ENCODE measurements at places on chromosomes 6 and 20.

DNA sequence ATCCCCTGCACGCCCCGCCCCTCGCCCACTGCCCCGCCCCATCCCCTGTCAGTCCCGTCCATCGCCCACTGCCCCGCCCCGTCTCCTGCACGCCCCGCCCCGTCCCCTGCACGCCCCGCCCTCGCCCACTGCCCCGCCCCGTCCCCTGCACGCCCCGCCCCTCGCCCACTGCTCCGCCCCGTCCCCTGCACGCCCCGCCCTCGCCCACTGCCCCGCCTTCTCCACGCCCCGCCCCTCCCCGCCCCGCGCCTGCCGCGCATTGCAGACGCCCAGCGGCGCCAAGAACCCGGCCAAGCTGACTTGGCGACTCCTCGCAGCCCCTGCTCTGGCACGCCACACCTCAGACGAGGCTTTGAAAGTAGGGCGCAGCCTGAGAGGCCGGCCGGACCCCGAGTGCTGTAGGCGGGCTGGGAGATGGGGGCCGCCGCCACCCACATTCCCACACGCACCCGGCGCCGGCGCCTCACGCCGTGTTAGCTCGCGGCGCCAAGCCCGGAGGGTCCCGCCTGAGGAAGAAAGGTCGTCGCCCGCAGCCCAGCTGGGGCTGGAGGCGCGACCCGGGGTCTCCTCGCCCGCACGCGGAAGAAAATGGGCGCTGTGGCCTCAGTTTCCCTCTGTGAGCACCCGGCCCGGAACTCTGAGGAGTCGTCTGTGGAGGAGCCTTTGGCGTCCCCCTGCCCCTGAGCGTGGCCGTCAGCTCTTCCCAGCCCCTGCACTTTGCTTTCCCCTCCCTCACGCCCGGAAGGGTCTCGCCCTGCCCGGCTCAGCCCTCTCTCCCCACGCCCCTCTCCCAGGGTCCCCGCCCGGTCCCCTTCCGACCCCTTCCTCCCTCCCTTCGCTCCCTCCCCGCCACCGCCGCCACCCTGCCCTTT, at the start of gene RAD21L1:
Gene RAD21L1, plus strand, starts transcription at position 262 of the 872 bp plus-strand sequence. CDS start 2,410 bp downstream, outside the sequence.
- DNase-seq = peak; percentile 48

- no peak for DNase-seq
Observed at GRCh38 chr20:62787321-62787720, 9.0 kb upstream of the MRGBP start.

DNA sequence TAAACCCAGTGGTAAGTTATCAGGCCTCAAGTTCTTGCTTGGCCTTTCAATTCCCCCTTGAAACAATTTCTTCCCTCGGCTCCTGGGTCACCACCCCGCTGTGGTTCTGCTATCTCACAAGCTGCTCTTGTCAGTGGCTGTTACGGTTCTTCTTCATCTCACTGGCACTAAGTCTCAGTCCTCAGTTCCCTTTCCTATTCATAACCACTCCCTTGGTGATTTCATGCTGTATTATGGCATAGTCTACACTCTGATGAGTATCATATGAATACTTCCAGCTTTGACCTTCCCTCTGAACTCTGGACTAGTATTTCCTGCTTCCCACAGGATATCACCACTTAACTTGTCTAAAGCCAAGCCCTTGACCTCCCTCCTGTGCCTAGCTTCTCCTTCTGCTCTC, 7.9 kb downstream of the TAAR1 start:
- DNase-seq = no peak

DNA sequence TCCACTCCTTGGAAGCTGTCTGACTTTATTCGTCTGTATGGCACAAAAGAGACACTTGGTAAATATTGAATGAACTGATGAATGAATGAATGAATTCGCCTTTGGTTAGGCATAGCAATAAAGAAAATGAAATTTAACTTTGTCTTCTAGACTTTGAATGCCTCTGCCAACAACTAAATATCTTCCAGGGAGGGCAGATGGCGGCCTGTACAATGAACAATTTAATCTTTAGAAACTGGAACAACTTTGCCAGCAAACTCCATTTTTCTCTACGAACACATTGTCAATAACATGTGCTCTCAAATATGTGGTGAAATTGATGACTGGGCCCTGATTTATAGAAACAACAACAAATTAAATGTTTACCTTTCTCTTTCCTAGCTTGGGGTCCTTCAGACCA, 140.6 kb downstream of the ZNF217 start:
- DNase-seq = no peak

DNA sequence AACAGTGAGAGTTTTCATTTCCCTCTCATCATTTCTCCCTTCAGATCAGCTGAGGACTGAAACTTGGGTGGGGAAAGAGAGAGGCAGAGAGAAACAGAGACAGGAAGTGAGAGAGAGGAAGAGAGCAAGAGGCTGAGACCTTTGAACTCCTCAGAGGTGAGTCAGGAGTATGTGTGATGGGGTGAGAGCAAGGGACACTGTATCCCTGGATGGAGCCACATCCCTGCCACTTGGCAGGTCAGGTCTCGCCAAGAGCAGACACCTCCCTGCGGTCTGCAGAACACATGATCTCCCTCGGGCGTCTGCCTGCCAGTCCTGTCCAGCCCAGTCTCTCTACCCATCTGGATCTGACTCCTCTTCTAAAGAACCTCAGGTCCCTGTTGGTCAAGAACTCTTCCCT, 62.7 kb upstream of the SYNDIG1 start:
- DNase-seq = peak; percentile 81

GRCh38 chr6:3427687-3428085, 29.2 kb downstream of the SLC22A23 start:
- DNase-seq = no peak

DNA sequence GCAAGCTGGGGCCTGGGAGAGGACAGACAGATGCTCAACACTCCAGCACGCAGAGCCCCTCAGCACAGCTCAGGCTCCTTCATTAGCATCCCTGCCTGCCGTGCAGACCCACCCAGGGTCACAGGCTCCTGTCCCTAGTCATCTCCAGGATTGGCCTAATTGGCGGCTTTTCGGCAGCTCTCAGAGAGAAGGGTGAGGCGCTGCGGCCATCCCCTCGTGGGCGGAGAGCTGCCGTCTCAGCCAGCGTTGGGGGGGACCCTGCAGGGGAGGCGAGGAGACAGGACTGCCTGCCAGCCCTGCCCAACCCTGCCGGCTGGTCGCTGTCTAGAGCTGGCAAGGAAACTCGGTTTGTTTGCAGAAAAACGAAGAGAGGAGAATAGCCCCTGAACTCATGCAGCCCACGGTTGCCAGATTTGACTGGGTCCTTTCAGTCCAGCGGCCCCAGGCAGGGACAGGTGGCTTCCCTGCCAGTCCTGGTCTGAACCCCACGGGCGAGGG, 26.8 kb downstream of the BHLHE23 start:
- DNase-seq = no peak

Measured in NCI-H526 treated with DMSO at 0.1 percent for 48 hours (cell line).